ENCODE measurements at places on chromosomes 7 and 10. TPM values are rescaled to one million over a fixed set of nuclear protein-coding genes. Genes with fewer than 3 reads are reported as not detected.

DNA sequence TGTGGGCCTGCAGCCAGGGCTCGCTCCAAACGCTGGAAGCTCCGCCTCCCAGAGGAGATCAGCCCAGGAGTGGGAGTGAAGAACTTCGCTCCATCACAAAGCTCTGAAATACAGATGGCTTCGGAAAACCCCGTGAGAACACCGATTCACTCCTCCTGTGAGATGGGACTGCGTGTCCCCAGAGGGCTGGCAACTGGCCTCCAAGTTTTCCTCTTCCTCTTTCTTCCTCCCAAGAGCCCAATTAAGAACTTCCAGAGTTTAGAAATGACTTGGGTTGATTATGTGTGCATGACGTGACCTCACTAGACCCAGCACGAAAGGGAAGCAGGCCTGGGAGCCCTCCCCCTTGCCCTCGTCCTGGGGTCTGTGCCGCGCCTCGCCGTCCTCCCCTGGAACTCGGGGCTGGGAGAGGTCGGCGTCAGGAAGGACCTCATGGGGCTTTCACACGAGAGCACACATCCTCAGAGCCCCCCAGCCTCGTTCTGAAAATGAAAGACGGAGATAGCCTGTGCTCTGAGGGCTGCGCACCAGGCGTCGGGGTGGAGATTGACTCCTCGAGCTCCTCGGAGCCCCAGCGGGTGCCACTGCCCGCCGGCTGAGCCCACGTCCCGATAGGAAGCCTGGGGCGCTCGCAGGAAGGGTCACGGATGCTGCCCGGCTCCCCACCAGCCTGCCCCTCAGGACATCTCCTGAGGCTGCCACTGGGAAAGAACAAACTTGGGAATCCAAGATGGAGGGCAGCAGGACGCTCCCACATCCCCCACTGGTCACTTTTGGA lies 37.8 kb downstream of the PTPRN2 start:
- DNase-seq: no peak

VPS37D gene
- total RNA-seq: 1.9 TPM

DNA sequence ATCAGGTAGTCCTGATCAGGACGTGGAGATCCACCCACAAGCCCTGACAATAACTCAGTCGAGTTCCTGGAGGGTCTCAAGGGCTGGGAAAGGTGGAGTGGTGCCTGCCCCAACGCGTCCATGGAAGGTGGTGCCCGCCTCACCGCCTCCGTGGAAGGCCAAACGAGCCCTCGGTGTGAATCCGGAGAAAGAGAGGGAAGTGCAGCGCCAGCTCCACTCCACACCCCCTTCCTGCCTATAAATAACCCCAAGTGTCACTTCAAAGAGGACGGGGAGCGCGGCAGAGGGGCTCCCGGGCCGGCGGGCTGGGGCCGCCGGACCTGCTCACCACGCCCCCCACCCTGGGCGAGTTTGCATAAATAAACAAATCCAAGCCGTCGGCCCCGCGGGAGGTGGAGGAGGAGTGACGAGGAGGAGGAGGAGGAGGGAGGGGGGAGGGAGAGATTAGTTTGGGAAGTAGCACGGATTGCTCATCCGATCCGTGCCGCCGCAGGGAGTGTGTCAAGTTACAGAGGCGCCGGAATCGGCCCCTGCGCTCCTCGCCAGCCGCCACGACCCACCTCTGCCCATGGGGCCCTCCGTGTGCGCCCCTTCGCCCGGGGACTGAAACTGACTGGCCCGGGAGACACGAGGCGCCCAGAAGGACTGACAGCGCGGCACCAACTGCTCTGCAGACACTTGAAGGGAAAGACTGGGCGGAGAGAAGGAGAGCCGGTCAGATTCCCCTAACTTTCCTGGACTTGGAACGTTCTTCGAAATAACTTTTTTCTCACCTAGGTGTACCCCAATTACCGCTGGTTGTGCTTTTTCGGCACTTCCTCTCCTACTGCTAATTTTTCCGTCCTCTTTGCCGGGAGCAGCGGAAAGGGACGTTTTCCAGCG lies at the start of gene COL13A1:
COL13A1 (plus strand) TSS at position 473 of the 882 bp plus-strand sequence. CDS start 518 bp downstream, outside the sequence.
- peak; percentile 60 for DNase-seq

DNA sequence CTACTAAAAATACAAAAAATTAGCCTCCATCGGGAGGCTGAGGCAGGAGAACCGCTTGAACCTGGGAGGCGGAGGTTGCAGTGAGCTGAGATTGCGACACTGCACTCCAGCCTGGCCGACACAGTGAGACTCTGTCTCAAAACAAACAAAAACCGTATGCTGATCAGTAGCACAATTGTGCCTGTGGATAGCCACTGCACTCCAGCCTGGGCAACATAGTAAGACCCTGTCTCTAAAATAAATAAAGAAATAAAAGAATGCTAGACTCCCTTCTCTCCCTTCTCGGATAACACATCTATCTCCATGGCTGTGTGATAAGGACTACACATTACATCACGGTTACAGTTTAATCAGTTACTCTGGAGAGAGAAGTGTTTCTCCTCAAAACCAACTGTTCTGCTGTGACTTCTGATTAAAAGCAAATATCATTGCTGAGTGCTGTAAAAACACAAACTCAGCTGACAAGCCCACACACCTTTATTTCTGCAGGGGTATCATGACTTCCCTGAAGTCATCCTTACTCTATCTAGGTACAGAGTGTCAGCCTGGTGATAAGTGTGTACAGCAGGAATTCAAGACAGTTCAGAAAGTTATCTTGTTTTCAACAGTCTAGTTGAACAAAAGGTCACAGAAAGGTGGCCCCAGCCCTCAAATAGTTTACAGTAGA lies 5.3 kb upstream of the ARHGAP19 start:
- DNase-seq: no peak
